ENCODE measurements at places on chromosomes 7 and 10.

- DNase-seq, result no peak
Measured at GRCh38 chr7:25712500-25712899, 439.5 kb upstream of the NFE2L3 start.

DNA sequence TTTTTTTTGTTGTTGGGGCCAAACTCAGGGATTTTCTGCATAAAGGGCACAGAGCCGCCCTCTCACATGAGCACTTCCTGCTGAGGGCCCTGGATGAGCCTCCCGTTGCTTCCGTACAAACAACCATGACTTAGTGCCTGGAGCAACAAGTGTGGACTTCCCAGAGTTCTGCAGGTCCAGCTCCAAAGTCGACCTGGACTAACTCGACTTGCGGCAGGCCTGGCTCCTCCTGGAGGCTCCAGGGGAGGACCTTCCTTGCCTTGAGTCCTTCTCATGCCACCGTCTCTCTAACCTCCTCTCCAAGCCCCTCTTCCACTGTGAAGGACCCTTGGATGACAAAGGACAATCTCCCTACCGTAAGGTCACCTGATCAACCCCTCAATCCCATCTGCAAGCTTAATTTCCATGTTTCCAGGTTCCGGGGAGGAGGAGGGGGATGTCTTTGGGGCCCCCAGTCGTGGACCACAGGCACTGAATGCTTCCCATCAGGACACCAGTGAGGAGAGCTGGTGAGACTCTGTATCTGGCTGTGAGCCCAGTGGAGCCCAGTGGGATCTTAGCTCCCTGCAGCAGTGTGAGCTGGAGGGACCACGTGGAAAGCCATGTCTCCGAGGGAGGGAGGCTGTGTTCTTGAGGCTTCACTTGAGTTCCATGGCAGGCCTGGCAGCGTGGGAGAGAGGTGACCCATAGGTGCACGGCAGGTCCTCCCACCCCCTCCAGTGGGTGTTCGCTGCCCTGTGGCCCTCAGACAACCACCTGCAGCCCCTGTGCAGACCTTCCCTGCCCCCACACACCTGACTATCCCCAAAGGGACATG is 199.5 kb upstream of the PPP2R2D start:
- DNase-seq, result no peak

GRCh38 chr7:89593125-89593524 is 561.1 kb upstream of the STEAP1 start:
- DNase-seq, result no peak

DNA sequence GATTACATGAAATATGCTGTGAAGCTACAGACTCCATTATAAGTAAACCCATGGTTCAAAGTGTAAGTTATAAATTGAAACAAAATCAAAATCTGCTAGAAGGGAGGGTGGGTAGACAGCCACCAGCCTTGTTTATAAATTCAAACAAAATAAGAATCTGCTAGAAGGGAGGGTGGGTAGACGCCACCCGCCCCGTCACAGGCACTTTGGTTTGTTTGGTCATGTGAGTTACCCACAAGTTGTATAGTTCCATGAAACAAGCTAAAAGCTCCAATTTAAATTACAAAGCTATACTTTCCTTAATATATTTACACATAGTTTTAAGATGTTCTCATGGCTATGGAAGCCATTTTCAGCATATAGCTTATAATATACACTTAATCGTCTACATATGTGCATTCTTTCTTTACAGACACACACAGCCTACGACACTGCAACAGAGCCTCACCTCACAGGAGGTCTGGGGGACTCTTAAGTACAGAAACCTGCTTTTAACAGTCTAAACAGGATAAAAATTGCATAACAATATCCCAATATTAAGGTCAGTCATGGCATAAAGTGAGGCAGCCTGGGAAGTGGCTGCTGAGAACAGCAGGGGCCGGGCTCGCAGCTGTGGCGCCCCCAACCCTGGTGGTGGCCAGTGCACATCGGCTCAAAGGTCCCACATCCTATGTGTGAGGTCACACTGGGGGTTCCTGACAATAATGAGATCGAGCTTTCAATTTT is 28.1 kb upstream of the NCAPG2 start:
- no peak for DNase-seq

DNA sequence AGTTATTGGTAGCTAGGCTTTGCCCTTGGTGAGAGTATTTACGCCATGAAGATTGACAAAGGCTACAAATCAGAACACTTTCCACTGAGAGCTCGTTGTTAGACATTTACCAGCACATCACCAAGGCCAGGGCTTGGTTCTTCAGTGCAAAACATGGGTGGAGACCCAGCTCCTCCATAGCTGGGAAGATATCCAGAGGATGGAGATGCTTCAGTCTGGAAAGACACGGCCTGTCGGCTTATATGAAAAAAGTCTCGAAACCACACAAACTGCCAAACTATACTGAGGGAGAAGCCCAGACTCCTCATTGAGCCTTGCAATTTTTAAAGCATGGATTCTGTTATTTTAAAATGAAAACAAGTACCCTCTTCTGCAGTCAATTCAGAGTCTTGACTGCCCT is 83.4 kb upstream of the ANLN start:
- DNase-seq, result no peak

DNA sequence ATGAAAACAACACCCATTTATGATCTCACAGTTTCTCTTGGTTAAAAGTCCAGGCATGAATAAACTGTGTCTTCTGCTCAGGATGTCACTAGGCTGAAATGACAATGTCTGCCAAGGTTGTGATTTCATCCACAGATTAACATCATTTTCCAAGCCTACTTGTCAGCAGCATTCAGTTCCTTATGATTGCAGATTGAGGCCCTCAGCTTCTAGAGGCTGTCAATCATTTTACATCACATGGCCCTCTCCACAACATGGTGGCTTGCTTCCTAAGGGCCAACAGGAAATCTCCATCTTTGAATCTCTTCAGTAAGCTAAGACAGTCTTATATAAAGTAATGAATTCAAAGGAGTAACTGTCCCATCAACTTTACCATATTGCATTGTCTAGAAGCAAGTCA is 377.6 kb downstream of the ANKRD7 start:
- no peak for DNase-seq

GRCh38 chr7:129047761-129048160 is 7.2 kb downstream of the TNPO3 start:
- DNase-seq, result no peak

DNA sequence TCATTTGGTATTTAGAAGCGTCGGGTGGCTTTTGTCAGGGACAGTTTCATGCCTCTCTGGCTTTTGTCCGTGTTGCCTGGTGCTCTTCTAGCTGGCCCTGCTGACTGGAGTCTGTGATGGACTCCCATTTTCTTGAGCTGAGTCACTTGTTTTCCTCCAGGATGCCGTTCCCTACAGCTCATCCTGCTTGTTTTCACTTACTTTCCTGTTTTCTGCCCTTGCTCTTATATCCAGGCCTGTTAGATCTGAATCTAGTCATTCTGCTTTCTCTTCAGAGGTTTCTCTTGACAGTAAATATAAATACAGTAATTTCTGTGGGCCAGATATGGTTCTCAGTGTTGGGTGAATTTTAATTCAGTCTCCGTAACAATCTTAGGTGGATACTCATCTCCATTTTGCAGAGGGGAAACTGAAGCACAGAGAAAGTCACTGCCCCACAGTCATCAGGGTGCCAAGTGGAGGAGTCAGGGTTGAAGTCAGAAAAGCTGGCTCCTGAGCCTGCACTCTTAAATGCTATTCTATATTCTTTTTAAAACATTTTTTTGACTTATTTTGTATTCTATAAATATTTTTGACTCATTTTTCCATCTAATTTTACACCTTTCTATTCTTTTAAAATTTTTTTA is 85.4 kb downstream of the CCNY start:
- DNase-seq, result peak; percentile 74

DNA sequence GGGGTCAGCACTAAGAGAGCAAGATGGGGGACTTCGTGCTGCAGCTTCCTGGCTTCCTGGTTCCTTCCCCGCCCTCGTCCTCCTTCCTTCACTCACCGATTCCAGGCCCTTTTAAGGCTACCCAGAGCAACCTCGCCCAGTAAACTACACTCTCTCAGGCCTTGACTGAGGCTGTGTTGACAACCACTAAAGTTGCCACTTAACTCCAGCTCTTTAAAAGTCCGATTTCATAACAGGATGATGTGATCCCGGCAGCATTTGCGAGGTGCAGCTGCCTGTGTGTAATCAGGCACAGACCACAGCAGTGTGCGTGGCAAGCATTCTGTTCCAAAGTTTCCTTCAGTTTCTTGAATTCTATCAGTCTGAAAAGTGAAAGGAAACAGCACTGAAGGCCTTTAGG is 110.6 kb downstream of the RAB11FIP2 start:
- DNase-seq, result no peak

DNA sequence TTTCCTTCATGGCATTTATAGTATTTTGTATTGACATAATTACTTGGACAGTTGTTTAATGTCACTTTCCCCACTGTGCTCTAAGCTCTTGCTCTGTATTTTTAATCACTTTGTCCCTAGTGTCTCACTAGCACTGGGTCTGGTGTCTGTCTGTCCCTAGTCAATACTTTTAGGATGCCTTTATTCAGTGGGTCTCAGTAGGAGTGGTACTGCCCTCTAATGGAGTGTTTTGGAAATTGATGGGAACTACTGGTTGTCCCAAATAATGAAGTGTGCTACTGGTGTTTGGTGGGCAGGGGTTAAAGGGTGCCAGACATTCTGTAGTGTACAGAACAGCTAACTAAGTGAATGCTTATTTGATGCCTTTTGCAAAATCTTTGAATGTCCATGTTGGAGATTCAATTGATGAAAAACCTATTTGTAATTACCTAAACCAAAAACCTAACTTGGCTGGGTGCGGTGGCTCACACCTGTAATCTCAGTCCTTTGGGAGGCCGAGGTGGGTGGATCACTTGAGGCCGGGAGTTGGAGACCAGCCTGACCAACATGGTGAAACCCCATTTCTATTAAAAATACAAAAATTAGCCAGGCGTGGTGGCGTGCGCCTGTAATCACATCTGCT is 33.3 kb downstream of the CDK14 start:
- DNase-seq, result peak; percentile 60

- DNase-seq, result peak; percentile 88
Measured at GRCh38 chr7:100585511-100586265, at the start of gene LRCH4. TSS of gene LRCH4 (minus strand) at chr7:100586129. CDS start at chr7:100586100, 29 bp downstream.

GRCh38 chr10:116210588-116211346 is 62.2 kb downstream of the GFRA1 start:
- DNase-seq, result no peak

DNA sequence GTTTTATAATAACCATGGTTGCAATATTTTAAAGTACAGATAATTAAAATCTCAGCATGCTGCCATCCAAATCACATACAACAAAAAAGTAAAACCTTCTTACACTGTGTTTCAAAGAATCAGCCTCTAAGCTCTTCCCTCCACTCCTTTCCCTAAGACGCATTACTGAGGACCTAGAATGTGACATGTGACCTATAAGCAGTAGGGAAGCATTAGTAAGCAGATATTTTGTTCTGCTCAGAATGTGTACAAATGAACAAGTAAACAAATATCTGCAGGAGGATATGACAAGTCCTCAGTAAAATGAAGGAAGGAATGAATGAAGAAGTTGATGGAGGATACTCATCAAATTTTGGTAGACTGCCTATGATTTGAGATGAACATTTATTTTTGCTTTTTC is 49.1 kb downstream of the RAB11FIP2 start:
- no peak for DNase-seq

GRCh38 chr7:40612298-40612697 is 477.5 kb downstream of the SUGCT start:
- DNase-seq, result no peak

- no peak for DNase-seq
Measured at GRCh38 chr10:125014836-125015355, 73.0 kb downstream of the ZRANB1 start.

GRCh38 chr7:127938588-127938987 is 92.6 kb downstream of the LRRC4 start:
- DNase-seq, result peak; percentile 32

DNA sequence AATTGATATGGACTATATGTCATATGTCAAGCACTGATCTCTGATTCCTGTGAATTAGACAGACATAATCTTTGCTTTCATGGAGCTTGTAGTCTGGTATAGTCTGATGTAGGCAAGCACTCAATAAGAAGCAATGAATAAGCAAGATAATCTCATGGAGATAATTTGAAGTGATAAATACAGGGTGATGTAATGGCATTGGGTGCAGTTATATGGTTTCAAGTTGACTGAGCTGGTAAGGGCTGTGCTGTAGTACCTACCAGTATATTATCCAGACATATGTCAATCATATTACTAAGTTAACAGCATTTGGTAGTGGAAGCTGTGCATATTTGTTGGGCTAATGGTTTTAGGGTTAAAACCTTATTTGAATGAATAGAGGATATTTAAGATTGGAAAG is 117.5 kb upstream of the PRPS1L1 start:
- no peak for DNase-seq

DNA sequence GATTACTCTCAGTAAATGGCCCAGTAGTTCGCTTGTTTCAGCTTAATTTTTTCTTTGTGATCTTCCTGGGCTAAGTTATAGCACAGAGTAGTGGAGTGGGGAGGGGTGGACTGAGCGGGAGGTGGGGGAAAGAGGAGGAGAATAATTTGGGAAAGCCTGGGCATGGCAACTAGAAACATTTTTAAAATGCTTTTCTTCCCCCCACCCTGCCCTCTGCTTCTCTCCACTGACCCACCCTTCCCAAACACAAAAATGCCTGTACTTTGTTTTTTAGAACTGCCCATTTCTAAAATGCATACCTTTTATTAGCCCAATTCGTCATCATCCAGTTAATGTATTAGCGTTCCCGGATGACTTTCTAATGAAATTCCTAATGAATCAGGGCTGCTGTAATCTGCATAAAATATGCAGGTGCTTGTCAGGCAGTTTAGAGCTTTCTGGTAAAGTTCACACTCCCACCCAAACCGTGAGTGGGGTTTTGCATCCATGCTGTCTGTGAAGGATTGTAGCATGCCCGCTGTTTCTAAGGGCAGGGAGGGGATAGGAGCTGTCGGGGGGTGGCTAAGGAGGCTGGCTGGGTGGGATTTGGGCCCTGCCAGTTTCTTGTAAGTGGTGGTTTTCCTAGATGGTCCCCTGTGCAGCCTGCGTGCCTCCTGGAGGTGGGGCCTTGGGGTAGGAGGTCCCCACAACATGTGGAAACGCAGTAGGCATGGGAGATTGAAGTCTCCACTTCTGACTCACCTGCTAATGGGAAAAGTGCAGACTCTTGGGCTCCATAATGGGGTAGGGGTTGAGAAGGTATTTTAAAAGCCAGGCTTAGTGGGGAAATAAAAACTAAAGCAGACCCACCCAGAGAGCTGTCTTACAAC is 190.3 kb downstream of the TCF7L2 start:
- DNase-seq, result no peak

DNA sequence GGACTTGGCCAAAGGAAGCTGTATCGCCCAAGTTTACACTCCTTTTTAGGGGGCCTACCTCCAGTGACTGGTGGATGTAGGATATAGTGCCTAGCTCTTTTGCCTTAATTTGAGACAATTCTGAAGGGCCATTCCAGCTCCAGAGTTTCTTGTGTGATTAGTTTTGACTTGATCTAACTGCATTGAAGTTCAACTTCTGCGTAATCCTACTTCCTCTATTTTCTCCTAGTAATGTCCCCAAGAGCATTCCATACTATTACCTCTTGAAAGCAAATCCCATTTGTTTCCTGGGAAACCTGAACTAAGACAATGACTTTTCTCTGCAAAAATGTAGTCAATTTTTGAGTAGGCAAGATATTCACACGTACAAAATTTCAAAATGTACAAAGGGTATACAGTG is 4.7 kb upstream of the H2AZ2 start:
- DNase-seq, result no peak

All from urothelium cell line (cell line).